ENCODE measurements at places on chromosomes 4 and X.

GRCh38 chrX:86747091-86747490 is 598.8 kb downstream of the DACH2 start:
- no peak for DNase-seq

GRCh38 chrX:72604705-72605104 is 32.1 kb upstream of the HDAC8 start:
- no peak for DNase-seq

DNA sequence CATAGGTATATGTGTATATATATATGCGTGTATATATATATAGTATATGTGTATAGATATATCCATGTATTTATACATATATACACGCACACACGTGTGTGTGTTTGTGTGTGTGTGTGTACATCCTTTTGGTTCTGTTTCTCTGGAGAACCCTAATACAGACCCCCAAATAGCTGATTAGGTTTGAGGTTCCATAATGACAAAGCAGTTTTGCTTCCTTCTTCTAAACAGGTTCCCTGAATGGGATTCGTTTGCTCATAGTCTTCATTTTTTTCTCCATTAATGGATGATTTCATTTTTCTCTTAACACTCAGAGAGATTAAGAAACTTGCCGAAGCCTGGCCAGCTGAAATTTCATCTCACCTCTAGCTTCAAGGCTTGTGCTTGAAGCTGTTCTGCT is 234.0 kb upstream of the BCOR start:
- no peak for DNase-seq

DNA sequence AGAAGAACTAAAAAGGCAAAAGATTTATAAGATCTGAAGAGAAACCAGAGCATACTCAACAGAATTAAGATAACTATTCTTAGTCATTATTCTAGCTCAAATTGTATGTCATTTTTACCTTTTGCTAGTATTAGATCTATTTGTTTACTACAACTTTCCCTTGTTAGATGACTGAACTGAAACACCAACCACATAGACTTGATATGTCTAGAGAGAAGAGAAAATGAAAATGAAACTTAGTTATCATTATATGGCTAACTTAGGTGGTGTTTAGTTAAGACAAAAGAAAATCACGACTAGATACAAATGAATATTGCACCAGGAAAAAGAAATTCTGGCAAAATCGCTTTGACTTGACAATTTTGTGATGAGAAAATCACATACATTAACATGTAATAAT is 690.8 kb downstream of the PCDH18 start:
- DNase-seq, result no peak

GRCh38 chr4:150588316-150588715 is 6.4 kb downstream of the MAB21L2 start:
- DNase-seq, result no peak

- no peak for DNase-seq
These were observed 17.9 kb upstream of the ADD1 start for GRCh38 chr4:2825740-2826139.

- no peak for DNase-seq
These were observed 9.6 kb downstream of the OTOP1 start for GRCh38 chr4:4217113-4217512.

DNA sequence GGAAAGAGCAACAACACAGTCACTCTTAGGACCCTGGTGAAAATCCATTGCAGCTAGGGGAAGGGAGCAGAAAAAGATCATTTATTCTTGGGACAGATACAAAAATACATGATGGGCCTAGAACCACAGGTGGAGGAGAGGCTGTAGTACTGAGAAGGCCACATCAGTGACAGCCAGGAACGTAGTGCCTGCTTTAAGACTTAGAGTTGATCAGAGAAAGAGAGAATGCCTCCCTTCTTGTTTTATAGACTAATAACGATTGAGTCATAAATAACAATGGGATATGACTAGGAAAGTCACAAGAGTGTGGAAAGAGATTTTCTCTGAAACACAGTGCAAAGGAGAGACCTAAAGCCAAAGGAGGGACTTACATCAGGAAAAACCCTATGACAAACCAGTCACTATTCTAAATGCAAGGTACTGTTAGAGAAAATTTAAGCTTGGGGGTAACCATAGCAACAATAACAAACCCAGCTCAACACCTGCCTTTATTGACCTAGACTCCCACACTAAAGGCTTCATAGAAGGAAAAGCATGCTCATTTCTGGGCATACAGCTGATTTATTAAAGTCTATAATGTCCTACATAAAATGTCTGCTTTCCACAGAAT is 1015.0 kb upstream of the GRID2 start:
- no peak for DNase-seq

GRCh38 chrX:16516232-16516876 is 133.6 kb upstream of the S100G start:
- peak; percentile 27 for DNase-seq

DNA sequence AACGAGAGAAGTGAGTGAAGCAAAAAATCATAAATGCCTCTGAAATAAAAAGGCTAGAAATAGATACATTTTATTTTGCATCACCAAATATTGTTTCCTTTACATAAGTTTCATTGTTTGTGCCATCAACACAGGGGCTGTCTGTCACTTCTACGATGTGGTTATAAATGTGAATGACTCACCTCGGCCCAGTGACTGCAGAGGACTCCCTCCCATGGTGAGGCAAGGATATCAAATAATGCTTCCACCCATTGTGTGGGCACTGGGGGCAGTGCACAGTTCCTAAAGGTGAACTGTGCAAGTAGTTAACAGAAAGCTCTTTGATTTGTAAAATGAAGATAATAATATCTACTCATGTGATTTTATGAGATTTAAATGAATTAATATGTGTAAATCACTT is 230.3 kb upstream of the NEIL3 start:
- no peak for DNase-seq

DNA sequence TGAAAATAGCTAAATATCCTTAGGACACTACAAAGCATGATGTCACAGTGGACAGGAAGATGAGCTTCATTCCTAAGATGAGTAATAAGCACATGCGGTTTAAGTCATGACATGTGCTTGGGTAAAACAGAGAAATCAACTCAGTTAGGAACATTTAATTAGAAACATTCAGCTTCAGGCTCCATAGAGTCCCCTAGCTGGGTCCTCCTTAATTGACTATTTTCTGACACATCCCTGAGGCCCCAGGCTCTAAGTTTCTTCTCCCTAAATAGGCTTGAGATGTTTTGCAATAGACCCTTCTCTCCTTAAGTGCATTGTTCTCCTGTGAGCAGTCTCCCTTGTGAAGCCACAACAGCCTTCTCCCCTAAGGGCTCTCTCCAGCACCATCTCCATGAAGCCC is 70.4 kb upstream of the ANXA3 start:
- peak; percentile 86 for DNase-seq

DNA sequence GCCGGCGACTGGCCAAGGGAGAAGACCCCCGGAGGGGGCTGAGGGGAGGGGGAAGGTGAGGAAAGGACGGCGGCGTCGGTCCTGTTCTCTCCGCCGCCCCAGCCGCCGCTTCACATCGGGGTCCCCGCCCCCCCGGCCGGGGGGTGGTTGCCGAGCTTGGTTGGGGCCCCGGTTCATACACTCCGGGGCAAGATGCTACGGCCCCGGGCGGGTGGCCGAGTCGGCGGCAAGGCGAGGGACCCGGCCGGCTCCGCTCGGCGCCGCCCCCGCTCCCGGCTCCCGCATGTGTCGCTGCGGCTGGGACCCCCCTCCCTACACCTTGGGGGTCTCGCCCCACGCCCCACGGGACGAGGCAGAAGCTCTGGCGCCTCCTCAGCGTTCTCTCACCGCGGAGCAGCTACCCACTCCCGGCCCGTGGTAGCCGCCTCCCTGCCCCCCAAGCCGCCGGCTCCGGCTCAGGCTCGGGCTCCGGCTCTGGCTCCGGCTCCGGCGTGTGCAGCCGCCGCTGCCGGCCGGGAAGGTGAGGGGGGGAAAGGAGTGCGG is 461 bp downstream of the FBXW7 start:
- DNase-seq, result no peak

DNA sequence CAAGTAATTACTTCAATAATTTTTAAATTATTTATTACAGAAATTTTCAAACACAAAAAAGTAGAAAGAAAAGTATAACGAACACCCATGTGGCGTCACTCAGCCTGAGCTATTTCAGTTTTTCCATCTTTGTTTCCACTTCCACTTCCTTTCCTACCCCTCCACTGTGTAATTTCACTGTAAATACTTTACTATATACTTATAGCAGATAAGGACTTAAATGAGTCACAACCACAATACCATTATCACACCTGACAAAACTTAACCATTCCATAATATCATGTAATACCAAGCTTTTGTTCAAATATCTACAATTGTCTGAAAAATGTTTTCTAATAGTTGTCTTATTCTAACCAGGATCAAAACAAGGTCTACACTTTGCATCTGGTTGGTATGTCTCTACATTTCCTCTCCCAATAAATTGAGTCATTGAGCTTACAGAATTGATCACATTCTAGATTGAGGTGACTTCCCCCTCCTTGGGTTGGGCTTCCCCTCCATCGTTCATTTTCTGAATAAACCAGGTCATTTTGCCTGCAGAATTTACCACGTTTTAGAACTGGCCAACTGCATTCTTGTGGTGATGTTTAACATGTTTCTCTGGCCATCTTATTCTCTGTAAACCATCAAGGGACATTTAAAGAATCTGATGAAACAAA is 48.7 kb downstream of the ATP10D start:
- no peak for DNase-seq

- DNase-seq, result no peak
These were observed 271.8 kb upstream of the TENM3 start for GRCh38 chr4:181971411-181971810.

GRCh38 chr4:95798727-95799126 is 41.2 kb upstream of the PDHA2 start:
- DNase-seq, result no peak

GRCh38 chrX:10072786-10073568 is 83.8 kb upstream of the CLCN4 start:
- DNase-seq, result no peak

GRCh38 chr4:40675166-40675565 is 45.5 kb upstream of the RBM47 start:
- DNase-seq, result no peak

DNA sequence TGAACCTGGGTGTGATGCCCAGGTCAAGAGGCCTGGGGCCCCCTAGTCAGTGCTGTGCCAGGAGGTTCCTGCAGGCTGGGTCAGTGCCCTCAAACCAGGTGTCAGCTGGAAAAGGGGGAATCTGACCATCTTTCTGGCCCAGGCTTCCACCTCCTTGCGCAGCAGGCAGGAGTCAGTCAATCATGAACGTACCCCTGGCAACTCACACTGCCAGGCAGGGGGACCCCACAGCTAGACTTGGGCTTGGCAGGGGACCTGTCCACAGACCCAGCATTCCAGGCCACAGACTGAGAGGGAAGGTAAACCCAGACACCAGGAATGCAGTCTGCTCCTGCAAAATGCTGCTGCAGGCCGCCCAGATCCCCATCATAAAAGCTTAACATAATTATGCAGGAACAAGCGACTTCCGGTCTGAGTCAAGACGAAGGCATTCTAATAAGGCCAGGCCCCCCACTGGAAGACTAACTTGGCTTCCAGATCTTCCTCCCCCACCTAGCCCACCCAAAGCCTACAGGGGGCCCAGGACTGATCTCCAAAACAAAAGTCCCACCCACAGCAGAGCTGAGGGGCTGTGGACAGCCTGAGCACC is 156.3 kb downstream of the BCOR start:
- no peak for DNase-seq

DNA sequence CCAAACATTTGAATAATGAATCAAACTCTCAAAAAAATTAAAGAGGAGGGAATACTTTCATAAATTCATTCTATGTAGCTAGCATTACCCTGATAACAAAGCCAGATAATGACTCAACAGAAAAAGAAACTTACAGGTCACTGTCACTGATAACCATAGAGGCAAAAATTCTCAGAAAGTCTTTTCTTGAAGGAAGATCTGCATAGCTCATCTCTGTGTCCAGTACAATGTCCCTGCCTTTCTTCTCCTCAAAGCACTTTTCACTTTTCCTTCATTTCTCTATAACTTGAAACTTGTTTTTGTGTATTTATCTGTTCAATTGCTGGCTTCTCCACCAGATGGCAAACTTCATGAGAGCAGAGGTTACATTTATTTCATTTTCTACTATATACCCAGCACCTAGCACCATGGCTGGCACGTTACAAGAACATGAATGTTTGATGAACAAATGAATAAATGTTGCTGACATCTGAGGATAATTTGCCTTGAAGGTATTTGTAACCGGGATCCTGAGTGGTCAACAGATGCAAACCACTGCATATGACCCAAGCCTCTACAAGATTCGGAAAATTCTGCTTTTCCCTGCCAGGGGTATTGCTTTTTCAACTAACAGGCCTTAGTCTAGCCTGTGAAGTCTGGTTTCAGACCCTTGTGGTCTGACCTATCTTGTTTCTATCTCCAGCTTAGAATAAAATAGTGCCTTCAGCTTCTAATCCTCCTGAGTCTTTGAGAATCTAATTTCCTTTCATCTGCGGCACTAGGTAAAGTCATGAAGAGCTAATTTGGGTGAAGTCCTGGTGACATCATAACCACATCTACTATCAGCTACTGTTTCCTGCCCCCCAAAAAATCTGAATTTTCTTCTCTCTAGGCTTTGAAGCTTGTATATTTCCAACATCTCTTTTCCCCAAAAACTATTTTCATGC is 52.5 kb upstream of the ANTXR2 start:
- no peak for DNase-seq

GRCh38 chrX:130937101-130937500 is 34.1 kb upstream of the ENOX2 start:
- DNase-seq, result no peak

DNA sequence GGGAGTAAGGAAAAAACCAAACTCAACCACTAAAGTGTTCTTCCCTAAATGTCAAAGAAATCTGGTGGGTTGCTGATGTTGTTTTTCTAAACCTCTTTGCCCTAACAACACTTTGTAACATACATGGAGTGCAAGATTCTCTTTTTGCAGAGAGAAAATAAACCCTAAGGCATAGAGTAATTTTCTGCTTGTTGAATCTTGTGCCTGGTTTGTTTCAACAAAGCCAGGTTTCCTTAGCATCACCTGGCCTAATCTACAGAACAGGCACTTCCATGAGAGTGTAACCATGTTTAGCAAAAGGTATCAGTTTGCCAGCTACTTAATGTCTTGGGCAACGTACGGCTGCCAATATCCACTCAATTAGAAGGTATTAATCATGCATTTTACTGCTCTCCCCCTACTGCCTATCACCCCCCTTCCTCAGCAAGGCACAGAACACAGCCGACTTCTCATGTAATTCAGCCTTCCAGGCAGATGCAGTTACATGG is 219.2 kb downstream of the MAML3 start:
- DNase-seq, result no peak

GRCh38 chrX:17499512-17499911 is 124.5 kb downstream of the NHS start:
- DNase-seq, result no peak

GRCh38 chr4:164485136-164485535 is 268.8 kb upstream of the SMIM31 start:
- DNase-seq, result no peak

- DNase-seq, result no peak
These were observed 549 bp upstream of the GLRB start for GRCh38 chr4:157075401-157075800.

DNA sequence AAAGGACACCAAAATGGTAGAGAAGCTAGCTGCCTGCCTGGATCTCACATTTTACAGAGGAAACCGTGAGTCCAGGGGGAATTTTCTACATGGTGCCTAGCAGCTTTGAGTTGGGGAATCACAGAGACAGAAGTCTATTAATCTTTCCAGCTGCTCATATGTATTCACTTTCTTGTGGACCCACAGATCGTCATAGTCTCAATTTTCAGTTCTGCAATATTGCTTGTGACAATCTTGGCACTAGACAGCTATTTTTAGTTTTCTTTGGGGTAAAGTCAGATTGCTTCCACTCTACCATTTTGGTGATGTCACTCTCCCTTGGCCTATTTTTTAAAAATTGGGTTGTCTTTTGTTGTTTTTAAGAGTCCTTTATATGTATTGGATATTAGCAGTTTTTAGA is 233.4 kb upstream of the STK26 start:
- DNase-seq, result no peak

GRCh38 chr4:88458104-88458740 is 1.3 kb downstream of the HERC5 start:
- no peak for DNase-seq

All from AG09309 (cell line).